ENCODE measurements at places on chromosomes 3 and 15.

DNA sequence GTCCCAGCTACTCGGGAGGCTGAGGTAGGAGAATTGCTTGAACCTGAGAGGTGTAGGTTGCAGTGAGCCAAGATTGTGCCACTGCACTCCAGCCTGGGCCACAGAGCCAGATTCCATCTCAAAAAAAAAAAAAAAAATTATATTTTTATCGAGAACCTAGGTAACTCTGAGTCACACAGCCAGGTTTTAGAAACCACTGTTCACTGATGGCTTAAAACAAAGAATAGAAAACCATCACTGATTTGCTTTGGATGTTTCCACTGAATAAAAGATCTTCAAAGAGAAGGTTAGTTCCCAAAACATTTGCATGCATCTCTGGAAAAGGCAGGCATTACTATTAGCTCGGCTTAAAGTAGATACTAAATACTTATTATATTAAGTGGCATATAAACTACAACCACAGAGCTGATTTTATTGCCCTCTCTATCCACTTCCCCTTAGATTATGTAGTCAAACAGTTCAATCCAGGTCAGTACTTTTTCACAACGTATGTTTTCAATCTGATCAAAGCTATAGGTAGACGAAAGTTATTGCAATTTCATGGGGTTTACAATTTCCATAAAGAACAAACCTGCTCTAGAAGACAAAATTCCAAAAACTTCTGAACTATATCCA is 1.4 kb downstream of the B4GALT4 start:
- DNase-seq = no peak

- DNase-seq = no peak
These were observed 962 bp downstream of the ATP13A5 start for GRCh38 chr3:193377591-193377990.

GRCh38 chr3:134430174-134430573 is 55.6 kb downstream of the ANAPC13 start:
- DNase-seq = no peak

DNA sequence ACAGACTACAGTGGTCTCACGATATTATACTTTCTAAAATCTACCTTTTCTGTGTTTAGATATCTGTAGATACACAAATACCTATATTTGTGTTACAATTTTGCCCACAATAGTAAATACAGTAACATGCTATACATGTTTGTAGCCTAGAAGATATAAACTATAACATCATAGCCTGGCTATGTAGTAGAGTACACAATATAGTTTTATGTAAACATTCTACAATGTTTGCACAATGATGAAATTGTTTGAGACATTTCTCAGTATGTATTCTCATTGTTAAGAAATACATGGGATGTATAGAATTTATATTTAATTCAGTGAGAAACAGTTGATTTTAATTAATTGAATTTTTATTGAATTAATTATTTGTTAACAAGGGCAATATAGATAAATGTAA is 1367.0 kb downstream of the OTOL1 start:
- no peak for DNase-seq

GRCh38 chr15:90325726-90326125 is 26.4 kb upstream of the ZNF774 start:
- no peak for DNase-seq

- no peak for DNase-seq
These were observed 116.7 kb downstream of the ADAM10 start for GRCh38 chr15:58632789-58633188.

- no peak for DNase-seq
These were observed 63.0 kb upstream of the TSC22D2 start for GRCh38 chr3:150345021-150345538.

DNA sequence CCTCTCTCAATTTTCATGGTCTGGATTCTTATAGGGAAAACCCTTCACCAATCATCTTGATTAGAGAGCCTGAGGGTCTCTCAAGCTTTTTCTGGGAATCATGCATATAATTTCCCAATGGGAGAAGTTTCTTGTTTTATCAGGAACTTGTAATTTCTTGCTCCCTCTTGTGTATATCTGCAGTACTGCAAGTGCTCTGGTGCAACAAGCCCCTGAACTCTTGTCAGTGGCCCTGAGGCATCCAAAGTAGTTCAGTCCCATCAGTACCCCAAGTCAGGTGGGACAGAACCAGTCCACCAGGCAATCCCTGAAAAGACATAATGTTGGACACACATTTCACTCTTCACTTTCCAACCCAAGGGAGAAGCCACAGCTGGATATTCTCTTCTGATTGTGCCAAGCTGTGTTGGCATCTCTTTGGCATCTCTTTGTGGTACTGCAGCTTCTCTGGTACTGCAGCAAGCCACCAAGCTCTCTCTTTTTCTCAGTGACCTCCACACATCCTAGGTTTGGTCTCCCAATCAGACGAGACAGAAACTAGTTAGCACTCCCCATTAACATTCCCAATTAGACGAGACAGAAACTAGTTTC is 214.5 kb downstream of the ZIC4 start:
- no peak for DNase-seq

GRCh38 chr3:72628065-72628464 is 220.2 kb downstream of the SHQ1 start:
- no peak for DNase-seq

- DNase-seq = no peak
These were observed 42.8 kb downstream of the TSC22D2 start for GRCh38 chr3:150450916-150451315.

GRCh38 chr15:44186705-44187104 is 8.4 kb downstream of the FRMD5 start:
- no peak for DNase-seq

GRCh38 chr15:61839546-61839945 is 220.7 kb downstream of the VPS13C start:
- no peak for DNase-seq

- DNase-seq = no peak
These were observed 29.7 kb upstream of the POLG start for GRCh38 chr15:89364341-89364740.

- no peak for DNase-seq
These were observed 1.5 kb upstream of the CLK3 start for GRCh38 chr15:74613953-74614743.
